Activated naive CD4-positive, alpha-beta T cell treated with anti-CD3 and anti-CD28 coated beads, Interleukin-2, amount 10 ng/mL, durations not matched to agents 7 days and 5 days (primary cell): ENCODE measurements at places on chromosomes 13 and 19.

- no peak for DNase-seq
These were observed 65.3 kb downstream of the GPR12 start for GRCh38 chr13:26695360-26695705.

- no peak for DNase-seq
These were observed 16.4 kb downstream of the SMIM24 start for GRCh38 chr19:3463714-3464586.

GRCh38 chr19:13502231-13502630 lies 4.0 kb downstream of the CACNA1A start:
- no peak for DNase-seq

DNA sequence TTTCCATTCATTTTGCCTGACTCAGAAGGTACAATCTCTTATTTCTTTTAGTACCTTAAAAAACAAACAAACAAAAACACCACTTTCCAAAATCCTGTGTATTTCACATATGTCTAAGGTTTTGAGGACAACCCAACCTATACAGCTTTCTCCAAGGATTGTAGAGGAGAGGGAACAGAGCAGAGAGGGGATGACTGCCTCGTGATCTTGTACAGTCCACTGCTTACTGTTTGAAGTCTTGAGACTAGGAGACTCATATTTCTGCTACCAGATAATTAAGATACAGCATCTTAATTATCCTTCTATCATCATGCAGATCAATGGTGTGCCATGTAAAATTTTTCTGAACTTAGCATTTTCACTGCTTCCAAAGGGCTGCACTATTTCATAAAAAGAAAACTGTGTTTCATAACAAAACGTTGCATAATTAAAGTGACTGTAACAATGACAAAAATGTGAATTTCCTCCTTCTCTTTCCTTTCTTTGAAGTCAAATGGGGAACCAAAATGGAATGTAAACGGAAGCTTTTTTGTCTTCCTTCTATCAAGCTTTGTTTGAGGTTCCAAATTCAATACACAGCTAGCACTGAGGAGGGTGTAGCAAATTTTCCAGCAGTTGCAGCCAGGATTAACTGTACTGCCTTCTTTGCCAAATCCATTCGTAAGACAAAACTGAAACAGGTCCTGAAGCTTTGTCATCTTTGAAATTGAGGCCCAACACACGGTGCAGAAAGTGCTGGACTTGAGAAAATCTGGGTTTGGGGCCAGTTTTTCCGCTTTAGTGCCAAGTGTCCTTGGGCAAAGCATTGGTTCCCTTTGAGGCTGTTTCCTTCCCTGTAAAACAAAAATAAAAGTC lies 34.9 kb upstream of the RCBTB2 start:
- DNase-seq = no peak

- no peak for DNase-seq
These were observed 595 bp downstream of the ZNF440 start for GRCh38 chr19:11814700-11815035.

DNA sequence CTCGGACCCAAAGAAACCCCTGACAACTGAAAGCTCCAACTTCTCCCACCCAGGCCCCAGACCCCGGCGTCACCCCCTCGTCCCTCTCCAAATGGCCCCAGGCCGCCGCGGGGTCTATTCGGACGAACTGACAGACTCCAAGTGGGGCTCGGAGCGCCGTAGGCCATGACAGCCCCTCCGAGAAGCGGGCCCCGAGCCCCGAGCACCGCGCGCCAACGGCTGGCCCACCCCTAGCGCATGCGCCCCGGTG lies 360 bp downstream of the DDX39A start:
- DNase-seq = no peak

- DNase-seq = no peak
These were observed 23.4 kb downstream of the IPO5 start for GRCh38 chr13:97976610-97977521.

- no peak for DNase-seq
These were observed 55.9 kb upstream of the UQCRFS1 start for GRCh38 chr19:29268721-29269393.

DNA sequence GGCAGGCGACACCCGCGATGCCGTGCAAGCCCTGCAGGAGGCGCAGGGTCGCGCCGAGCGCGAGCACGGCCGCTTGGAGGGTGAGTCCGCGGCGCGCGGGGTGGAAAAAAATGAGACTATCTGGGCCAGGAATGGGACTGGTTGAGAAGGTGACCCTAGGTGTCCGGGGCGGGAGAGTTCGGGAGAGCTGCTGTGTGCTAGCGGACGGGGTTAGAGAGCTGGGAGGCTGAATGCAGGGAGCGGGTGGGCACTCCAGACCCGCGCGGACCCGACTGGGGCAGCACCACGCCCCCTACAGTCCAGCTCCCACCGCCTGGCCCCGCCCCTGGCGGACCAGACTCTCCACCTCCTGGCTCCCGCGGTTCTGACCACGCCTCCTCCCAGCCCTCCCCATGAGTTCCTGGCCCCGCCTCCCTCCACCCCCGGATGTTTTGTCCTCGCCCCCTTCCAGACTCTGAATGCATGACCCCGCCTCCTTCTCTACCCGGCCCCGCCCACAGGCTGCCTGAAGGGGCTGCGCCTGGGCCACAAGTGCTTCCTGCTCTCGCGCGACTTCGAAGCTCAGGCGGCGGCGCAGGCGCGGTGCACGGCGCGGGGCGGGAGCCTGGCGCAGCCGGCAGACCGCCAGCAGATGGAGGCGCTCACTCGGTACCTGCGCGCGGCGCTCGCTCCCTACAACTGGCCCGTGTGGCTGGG lies 1.5 kb downstream of the CLEC11A start:
- peak; percentile 97 for DNase-seq

GRCh38 chr13:109938255-109938936 lies 152.0 kb upstream of the IRS2 start:
- DNase-seq = no peak

- DNase-seq = no peak
These were observed 2.8 kb downstream of the PNMA8B start for GRCh38 chr19:46492841-46493235.

DNA sequence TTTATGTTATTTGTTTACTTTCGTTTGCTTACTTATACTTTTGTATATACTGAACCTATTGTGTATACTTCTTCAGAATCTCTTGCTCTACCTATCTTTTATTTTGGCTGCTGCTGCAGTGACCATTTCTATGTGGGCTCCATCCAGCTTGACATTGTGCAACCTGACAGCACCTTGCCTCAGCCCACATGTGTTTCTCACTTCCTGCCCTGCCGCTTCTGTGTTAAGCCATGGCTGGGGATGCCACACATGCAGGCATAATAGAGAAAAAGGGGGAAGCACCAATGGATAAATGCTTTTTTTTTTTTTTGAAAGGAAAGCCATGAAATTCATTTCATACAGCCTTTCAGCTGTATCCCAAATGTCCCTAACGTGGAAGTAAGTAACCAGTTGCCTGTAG lies 147.6 kb downstream of the RBM26 start:
- DNase-seq = no peak

DNA sequence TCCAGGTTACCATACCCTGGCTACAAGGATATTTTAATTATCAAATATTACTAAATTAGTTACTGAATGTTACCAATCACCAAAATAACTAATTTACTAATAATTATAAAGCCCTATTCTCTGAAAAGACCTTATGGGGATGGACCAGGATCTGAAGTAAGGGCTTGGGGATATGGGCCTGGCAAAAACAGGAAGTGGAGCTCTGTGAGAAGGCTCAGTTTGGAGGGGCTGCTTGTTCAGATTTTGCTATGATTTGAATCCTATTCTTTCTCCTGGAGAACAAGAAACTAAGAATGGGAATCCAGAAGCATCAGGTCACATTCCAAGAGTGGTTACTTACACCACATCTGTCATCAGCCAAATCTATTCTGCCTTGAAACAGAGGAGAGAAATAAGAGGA lies 148.1 kb downstream of the DNAJC15 start:
- DNase-seq = no peak

GRCh38 chr13:110359840-110360301 lies 52.8 kb downstream of the COL4A2 start:
- no peak for DNase-seq

GRCh38 chr13:43544011-43544410 lies 242.8 kb downstream of the ENOX1 start:
- no peak for DNase-seq
